ENCODE measurements at places on chromosomes 7 and 10. TPM values are rescaled to one million over a fixed set of nuclear protein-coding genes. Genes with fewer than 3 reads are reported as not detected.
A peak's percentile ranks its signal among the peaks of the same experiment; 100 is the strongest.

DNA sequence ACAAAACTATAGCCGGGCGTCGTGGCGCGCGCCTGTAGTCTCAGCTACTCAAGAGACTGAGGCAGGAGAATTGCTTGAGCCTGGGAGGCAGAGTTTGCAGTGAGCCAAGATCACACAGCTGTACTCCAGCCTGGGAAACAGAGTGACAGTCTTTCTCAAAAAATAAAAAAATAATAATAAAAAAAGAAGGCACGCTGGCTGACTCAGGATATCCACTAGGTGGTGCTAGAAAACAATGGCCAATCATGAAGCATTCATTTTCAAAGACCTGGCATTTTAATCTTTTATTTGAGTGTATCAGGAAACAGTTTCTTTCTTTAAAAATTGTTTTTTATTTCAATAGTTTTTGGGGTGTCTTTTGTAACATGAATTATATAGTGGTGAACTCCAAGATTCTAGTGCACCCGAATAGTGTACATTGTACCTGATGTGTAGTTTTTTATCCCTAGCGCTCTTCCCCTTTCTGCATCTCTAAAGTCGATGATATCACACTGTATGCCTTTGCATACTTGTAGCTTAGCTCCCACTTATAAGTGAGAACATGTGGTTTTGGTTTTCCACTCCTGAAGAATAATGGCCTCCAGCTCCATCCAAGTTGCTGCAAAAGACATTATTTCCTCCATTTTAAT is 88.6 kb downstream of the LYZL1 start:
- peak; percentile 64 for DNase-seq
- H3K36me3 ChIP-seq = no peaks in the 10 kb centered on the region
- H3K27ac ChIP-seq = no peak overlapping the region

GRCh38 chr7:29684787-29685650 is 121.3 kb upstream of the WIPF3 start:
- peak overlapping the region; percentile 80 for H3K27ac ChIP-seq
- H3K36me3 ChIP-seq = no peaks in the 10 kb centered on the region
- H3K27me3 ChIP-seq = no peaks in the 10 kb centered on the region
- H3K4me3 ChIP-seq = peak overlapping the region; percentile 76

DNA sequence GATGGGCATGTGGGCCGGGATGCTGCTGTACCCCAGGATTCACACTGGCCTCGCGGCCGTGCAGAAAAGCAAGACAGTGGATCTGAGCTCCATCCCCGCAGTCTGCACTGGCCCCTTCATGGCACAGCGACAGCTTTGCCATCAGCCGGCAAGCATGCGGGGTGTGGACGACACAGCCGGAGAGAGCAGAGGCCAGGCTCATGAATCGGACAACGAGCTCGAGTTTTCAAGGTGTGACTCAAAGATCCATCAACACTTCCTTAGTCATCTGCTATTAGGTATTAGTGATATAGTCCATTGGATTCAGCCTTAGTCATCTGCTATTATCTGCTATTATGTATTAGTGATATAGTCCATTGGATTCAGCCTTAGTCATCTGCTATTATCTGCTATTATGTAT is 254.7 kb downstream of the KLF6 start:
- H3K36me3 ChIP-seq = no peaks in the 10 kb centered on the region
- DNase-seq = peak; percentile 79
- H3K27ac ChIP-seq = no peak overlapping the region
- no peak overlapping the region for H3K4me3 ChIP-seq
- no peaks in the 10 kb centered on the region for H3K27me3 ChIP-seq

DNA sequence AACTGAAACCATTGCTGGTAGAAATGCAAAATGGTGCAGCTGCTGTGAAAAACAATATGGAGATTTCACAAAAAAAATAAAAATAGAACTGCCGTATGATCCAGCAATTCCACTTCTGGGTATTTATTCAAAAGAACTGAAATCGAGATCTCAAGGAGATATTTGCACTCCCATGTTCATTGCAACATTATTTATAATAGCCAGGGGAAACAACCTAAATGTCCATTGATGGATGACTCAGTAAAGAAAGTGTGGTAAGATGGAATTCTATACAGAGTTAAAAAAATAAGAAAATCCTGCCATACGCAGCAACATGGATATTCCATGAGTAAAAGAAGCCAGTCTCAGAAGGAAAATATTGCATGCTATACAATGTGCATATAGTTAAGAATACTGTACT is 290.6 kb upstream of the GHITM start:
- no peaks in the 10 kb centered on the region for H3K4me1 ChIP-seq
- no peak overlapping the region for H3K27ac ChIP-seq
- H3K27me3 ChIP-seq = no peaks in the 10 kb centered on the region

GRCh38 chr10:29160150-29160617 is 128.7 kb upstream of the LYZL1 start:
- H3K36me3 ChIP-seq = no peaks in the 10 kb centered on the region
- H3K27ac ChIP-seq = peak overlapping the region; percentile 57
- 0 out of 2 replicates have a peak overlapping the region, but pooled peaks have one; percentile 8 for H3K4me3 ChIP-seq
- DNase-seq = peak; percentile 90

- H3K27ac ChIP-seq = peak overlapping the region; percentile 44
- no peak overlapping the region for H3K4me3 ChIP-seq
- peaks cover 49% of the 10 kb centered on the region for H3K4me1 ChIP-seq
- 0 out of 2 replicates have a peak, but pooled peaks cover 3% of the 10 kb centered on the region for H3K36me3 ChIP-seq
- peak; percentile 91 for DNase-seq
These were observed 37.3 kb downstream of the ZCCHC24 start for GRCh38 chr10:79407811-79408795.

GRCh38 chr10:22022257-22023032 is 18.9 kb upstream of the DNAJC1 start:
- H3K4me3 ChIP-seq = no peak overlapping the region
- H3K4me1 ChIP-seq = no peaks in the 10 kb centered on the region
- H3K27ac ChIP-seq = no peak overlapping the region
- no peaks in the 10 kb centered on the region for H3K27me3 ChIP-seq

DNA sequence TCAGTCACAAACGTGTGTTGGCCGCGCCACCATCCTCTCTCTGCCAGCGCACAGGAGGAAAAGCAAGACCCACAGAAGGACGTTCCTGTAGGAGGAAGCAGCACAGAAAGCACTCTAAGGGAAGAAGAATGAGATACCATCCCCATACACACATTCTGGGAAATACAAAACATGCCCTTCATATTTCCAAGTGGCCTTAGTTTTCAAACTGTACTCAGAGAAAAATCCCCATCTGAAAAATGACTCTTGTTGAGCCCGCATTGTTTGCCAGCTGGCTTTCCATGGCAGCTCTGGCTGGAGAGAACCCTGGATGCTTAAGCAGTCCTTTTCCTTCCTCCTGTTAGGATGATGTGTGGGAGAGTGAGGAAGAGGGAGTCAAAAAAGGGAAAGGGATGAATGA is 33.1 kb downstream of the MTURN start:
- H3K27ac ChIP-seq = no peak overlapping the region
- no peaks in the 10 kb centered on the region for H3K27me3 ChIP-seq
- DNase-seq = no peak
- H3K4me3 ChIP-seq = no peak overlapping the region
- peaks cover 41% of the 10 kb centered on the region for H3K4me1 ChIP-seq
- no peaks in the 10 kb centered on the region for H3K36me3 ChIP-seq

DNA sequence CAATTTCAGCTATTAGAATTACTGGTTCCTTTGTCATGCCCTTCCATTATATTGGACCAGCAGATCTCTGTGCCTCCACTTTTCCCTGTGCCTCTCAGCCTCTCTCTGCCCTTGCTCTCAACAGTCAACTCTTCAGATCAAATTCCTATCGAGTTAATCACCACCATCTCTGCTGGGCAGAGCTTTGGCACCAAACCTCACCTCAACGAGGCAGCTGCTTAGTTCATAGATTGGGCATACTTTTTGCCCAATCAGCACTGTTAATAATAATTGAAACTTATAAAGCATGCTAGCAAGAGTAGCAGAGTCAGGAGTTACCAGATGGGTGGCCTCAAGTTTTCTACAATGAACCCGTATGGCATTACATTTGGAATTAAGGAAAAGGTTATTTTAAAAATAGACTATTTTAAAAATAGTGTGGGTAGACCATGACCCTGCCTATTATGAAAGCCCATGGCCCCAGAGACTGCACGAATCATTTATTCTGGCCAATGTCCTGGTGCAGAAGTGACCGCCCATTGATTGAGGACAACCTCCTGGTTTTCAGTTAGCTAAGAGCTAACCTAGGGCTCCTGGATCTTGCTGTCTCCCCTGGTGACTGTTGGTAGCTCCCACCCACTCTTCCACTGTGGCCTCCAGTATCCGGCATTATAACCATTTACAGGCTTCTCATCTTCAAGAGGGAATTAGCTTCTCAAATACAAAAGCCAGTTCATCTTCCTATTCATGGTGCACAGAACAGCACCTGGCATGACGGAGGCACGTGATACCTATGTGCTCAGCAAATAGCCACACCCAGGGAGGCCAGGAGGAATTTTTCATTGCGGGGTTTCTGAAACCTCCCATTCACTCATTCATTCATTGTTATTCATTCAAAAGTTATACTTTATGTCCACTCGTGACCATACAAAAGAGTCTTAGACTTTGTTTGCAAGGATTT is 265.4 kb downstream of the INHBA start:
- H3K36me3 ChIP-seq = no peaks in the 10 kb centered on the region
- H3K27me3 ChIP-seq = no peaks in the 10 kb centered on the region
- H3K4me1 ChIP-seq = no peaks in the 10 kb centered on the region
- no peak overlapping the region for H3K27ac ChIP-seq
- no peak overlapping the region for H3K4me3 ChIP-seq

DNA sequence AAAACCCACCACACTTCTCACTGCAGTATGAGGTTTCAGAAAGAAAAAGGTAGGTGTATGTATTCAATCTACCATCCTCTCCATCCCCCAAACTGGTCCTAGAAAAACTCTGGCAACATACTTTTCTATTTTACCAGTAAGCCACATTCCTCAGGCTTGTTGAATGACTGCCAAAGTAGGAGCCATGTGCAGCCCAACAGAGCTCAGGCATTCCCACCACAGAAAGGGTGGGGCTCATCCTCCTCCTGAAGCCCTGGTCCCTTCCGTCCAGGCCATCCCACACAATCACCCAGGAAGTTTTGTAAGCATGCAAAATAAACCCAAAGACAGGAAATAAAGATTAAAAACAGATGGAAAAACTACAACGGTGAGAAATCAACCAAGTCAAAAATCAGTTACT is 57.2 kb downstream of the MAD1L1 start:
- peak; percentile 97 for DNase-seq
- H3K4me3 ChIP-seq = peak overlapping the region; percentile 41
- no peaks in the 10 kb centered on the region for H3K27me3 ChIP-seq
- H3K4me1 ChIP-seq = peaks cover 28% of the 10 kb centered on the region
- H3K27ac ChIP-seq = peak overlapping the region; percentile 90

GRCh38 chr10:133405844-133406527 is 12.0 kb downstream of the MTG1 start:
- peaks cover 18% of the 10 kb centered on the region for H3K4me1 ChIP-seq
- H3K27me3 ChIP-seq = no peaks in the 10 kb centered on the region
- H3K4me3 ChIP-seq = 0 out of 2 replicates have a peak overlapping the region, but pooled peaks have one; percentile 2
- H3K36me3 ChIP-seq = peaks cover 29% of the 10 kb centered on the region

- H3K4me1 ChIP-seq = no peaks in the 10 kb centered on the region
- peaks cover 14% of the 10 kb centered on the region for H3K36me3 ChIP-seq
- H3K27me3 ChIP-seq = no peaks in the 10 kb centered on the region
- DNase-seq = peak; percentile 75
These were observed 96.6 kb downstream of the MKLN1 start for GRCh38 chr7:131424219-131424822.

- no peak overlapping the region for H3K27ac ChIP-seq
- no peaks in the 10 kb centered on the region for H3K27me3 ChIP-seq
- no peak for DNase-seq
- no peaks in the 10 kb centered on the region for H3K4me1 ChIP-seq
These were observed 282.3 kb upstream of the SHH start for GRCh38 chr7:156094350-156095146.

GRCh38 chr7:83648464-83649241 is at the start of gene SEMA3E:
SEMA3E (minus strand) TSS chr7:83649139.
- DNase-seq = peak; percentile 65
- H3K4me3 ChIP-seq = peak within 1 kb of the TSS; percentile 77
- no peaks in the 10 kb centered on the region for H3K36me3 ChIP-seq

GRCh38 chr7:105806592-105807447 is 69.6 kb downstream of the ATXN7L1 start:
- peaks cover 18% of the 10 kb centered on the region for H3K4me1 ChIP-seq
- H3K36me3 ChIP-seq = no peaks in the 10 kb centered on the region
- H3K27me3 ChIP-seq = no peaks in the 10 kb centered on the region

- H3K27me3 ChIP-seq = no peaks in the 10 kb centered on the region
- no peak overlapping the region for H3K27ac ChIP-seq
- no peak overlapping the region for H3K4me3 ChIP-seq
- H3K4me1 ChIP-seq = no peaks in the 10 kb centered on the region
- no peak for DNase-seq
These were observed 365.2 kb downstream of the PLXDC2 start for GRCh38 chr10:20181434-20181833.

- H3K27me3 ChIP-seq = no peaks in the 10 kb centered on the region
- H3K4me3 ChIP-seq = no peak overlapping the region
- no peaks in the 10 kb centered on the region for H3K36me3 ChIP-seq
- no peak for DNase-seq
These were observed 142.1 kb downstream of the VTI1A start for GRCh38 chr10:112589081-112589480.

DNA sequence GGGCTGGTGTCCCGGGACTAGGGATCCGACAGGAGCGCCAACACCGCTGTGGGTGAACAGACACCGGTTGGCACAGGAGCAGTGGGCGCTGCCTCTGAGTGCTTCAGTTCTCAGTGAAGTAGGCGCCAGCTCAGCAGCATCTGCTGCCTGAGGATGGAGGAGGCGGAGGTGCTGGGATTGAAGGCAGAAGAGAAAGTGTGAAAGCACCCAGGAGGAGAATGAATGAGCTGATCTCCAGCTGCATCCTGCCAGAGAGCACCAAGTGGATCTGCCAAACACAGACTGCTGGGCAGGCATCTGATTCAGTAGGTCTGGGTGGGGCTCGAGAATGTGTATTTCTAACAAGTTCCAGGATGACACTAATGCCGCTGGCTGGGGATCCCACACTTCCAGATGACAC is 74.5 kb downstream of the LANCL2 start:
- no peaks in the 10 kb centered on the region for H3K36me3 ChIP-seq
- no peak overlapping the region for H3K27ac ChIP-seq
- no peaks in the 10 kb centered on the region for H3K27me3 ChIP-seq
- no peak overlapping the region for H3K4me3 ChIP-seq
- peak; percentile 73 for DNase-seq

DNA sequence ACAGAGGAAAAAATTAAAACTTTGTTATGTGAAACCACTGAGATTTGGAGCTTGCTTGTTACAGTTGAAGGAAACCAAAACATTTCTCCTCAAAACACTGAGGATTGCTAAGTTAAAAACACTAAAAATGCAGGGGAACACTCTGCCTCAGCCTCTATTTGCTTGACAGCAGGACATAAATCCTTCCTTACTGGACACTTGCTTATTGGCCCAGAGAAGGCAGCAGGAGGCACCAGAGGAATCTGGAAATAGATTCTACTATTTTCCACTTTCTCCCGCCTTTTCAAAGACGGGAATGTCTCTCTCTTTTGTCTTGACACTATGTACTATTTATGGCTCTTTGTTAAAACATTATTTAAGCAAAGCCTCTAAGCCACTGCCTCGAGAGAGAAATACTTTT is 67.9 kb downstream of the MTURN start:
- no peaks in the 10 kb centered on the region for H3K36me3 ChIP-seq
- H3K4me1 ChIP-seq = peaks cover 6% of the 10 kb centered on the region
- no peak overlapping the region for H3K4me3 ChIP-seq
- no peak overlapping the region for H3K27ac ChIP-seq
- no peaks in the 10 kb centered on the region for H3K27me3 ChIP-seq
- DNase-seq = no peak

The LYZL2 gene
- total RNA-seq = not detected

The HOXA11 gene
- total RNA-seq = 8.3 TPM

The RNF32 gene
- total RNA-seq = 1.1 TPM

The AKR1B15 gene
- total RNA-seq = not detected

The LRMDA gene
- 0.13 TPM for total RNA-seq

Data from GM23248 (cell line).